8988T (cell line): ENCODE measurements at places on chromosomes 6 and 20.

DNA sequence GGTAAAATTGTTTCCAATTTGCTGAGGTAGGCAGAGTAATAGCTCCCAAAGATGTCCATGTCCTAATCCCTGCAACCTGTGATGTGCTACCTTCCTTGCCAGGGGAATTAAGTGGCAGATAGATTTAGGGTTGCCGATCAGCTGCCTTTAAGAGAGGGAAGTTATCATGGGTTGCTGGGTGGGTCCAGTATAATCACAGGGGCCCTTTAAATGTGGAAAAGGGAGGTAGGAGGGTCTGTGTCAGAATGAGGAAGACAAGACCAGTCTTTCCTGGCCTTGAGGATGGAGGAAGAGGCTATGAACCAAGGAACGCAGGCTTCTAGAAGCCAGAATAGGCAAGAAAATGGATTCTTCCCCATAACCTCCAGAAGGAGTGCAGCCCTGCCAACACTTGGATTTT is 50.7 kb downstream of the CTCFL start:
- no peak for DNase-seq

DNA sequence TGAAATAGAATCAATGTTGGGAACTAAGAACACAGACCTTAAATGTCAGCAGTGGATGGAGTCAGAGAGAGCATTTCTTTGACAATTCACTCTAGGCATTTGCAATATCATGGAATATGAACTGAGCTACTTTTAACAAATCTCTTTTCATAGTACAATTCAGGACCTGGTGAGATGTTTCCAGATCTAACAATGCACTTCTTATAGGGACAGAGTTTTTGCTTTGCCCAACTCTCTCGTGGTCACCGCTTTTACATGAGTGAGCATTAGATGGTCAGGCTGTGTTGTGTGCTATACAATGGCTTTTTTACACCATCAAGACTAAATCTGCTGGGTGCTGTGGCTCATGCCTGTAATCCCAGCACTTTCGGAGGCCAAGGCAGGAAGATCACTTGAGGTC is 233.6 kb downstream of the ATXN1 start:
- no peak for DNase-seq

GRCh38 chr6:33160728-33161344 is 31.4 kb downstream of the COL11A2 start:
- peak; percentile 14 for DNase-seq

- no peak for DNase-seq
Measured at GRCh38 chr6:129749749-129750120, 39.8 kb upstream of the ARHGAP18 start.

GRCh38 chr6:35736982-35737412 is at the start of gene ARMC12:
TSS of gene ARMC12 (plus strand) at chr6:35737032. CDS start at chr6:35737109, 77 bp downstream.
- no peak for DNase-seq

GRCh38 chr6:121539439-121539838 is 104.0 kb downstream of the GJA1 start:
- no peak for DNase-seq

DNA sequence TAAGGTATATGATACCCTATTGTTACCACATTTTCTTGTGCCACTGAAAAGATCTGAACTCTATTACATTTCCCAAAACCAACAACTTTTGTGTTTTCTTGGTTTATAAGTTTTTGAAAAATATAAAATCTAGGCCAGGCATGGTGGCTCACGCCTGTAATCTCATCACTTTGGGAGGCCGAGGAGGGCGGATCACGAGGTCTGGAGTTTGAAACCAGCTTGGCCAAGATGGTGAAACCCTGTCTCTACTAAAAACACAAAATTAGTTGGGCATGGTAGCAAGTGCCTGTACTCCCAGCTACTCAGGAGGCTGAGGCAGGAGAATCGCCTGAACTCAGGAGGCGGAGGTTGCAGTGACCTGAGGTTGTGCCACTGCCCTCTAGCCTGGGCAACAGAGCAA is 34.3 kb downstream of the SAMHD1 start:
- no peak for DNase-seq

- no peak for DNase-seq
Measured at GRCh38 chr6:2782825-2783187, 17.6 kb downstream of the WRNIP1 start.

DNA sequence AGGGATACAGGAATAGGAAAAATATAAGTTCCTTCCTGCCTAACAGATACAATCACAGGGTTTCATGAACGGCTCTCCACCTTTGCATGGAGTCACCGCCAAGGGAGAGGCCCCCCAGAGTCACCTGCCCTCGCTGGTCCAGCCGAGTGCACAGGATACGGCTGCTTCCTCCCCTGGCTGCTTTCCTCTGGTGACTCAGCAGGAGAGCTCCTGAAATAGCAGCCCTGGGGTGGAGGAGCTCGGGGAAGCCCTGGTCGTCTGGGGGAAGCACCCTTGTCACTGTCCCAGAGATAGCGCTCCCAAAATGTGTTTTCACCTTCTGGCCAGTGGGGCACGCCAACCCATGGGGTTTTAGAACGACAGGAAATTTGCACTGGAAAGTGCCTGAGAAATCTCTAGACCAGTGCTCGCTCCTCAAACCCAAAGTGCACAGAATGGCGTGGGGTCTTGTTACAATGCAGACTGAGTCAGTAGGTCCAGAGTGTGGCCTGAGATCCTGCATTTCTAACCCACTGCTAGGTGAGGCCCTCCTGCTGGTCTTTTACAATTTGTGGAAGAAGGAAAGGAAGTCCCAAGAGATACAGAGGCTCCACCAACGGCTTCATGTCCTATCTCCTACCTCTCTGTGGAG is 35.9 kb upstream of the FAM50B start:
- DNase-seq: peak; percentile 90

- no peak for DNase-seq
Measured at GRCh38 chr20:53586640-53587039, 7.0 kb downstream of the ZNF217 start.

GRCh38 chr20:45072066-45072465 is 28.9 kb downstream of the KCNS1 start:
- no peak for DNase-seq

DNA sequence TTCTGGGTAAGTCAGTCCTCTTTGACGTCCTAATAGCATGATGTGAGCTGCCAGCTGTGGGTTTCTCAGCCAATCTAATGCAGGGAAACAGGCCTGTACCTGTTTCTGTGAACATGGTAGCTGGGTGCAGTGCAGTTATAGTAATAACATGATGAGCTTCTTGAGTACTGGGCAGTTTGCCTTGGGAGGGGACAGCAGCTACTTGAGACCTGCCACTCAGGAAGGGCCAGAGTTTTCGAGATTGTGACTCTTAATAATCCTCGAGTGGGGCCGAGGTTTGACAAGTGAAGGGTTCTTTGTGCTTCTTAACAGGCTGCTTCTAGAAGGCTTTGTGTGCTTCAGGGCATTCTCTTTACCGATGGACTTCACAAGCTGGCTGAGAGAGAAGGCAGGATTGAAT is 180.1 kb downstream of the JARID2 start:
- no peak for DNase-seq

DNA sequence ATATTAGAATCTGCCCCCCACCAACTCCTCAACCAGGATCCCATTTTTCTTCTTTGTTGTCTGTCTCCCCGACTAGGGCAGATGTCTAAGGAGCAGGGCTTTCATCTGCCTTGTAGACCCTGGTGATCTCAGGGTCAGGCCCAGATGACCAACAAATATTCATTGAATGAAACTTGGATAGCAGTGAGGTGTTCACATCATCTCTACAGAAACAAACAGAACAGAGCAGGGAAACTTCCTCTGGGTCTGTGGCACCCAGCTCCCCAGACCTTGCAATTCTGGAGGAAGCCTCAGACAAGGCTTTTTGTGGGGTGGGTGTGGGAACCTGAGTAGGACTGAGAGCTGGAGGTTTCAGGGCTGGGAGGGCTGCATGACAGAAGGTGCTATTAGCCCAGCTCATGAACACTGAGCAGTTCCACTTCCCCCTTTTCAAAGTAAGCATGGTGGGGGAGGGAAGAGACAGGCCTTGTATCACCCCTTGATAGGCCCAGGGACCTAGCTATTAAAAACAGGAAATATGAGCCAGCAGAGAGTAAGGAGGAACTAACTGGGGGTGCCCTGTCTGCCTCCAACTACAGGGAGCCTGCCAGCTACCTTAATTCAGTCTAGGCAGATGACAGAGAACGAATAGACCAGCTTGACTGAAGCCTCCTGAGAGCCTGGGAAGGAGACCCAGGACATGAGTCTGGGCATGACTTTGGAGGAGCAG is 37.3 kb upstream of the TOP1 start:
- no peak for DNase-seq
